Posterior cingulate gyrus (tissue), 11 donors: ENCODE measurements at places on chromosomes 5 and 9.

GRCh38 chr5:92179651-92180050 is 796.5 kb upstream of the ARRDC3 start:
- no peak for DNase-seq

- DNase-seq, result no peak
Observed at GRCh38 chr5:52771343-52772039, 16.2 kb upstream of the ITGA1 start.

DNA sequence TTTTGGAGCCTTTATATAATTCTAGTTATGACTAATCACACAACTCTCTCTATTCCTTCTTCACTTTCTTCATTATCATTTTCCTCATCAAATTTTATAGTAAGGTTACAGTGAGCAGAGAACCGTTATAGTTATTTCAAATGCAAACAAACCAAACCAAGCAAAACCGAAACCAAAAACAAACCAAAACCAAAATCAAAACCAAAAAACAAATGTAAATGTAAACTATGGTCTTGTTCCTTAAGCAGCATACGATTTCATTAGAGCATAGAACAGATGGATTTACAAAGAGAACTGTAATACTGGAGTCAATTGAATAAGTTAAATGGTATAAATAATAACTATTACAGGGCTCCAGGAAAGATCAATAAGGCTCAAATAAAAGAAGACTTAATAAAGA is 447.1 kb downstream of the LRRC70 start:
- no peak for DNase-seq

- no peak for DNase-seq
Observed at GRCh38 chr9:130219661-130220096, 45.9 kb upstream of the HMCN2 start.

GRCh38 chr9:23587433-23587832 is 238.6 kb downstream of the ELAVL2 start:
- peak; percentile 59 for DNase-seq

DNA sequence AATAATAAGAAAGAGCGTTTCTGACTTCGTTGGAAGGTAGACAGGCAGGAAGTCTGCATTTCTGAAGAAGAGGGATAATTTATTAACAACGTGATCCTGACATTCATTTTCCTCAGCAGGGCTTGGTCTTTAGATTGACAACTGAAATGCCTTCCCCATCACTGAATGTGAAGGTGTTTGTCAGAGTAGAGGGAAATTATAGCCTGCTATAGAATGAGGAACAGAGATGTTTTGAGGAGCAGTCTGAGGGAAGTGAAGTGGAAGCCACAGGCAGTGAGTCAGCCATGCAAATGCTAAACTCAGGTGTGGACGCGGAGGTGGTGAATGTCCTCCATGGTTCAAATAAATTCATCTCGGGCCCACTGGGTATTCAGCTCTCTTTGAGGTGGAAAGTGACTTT is 30.5 kb downstream of the C7 start:
- DNase-seq, result no peak

DNA sequence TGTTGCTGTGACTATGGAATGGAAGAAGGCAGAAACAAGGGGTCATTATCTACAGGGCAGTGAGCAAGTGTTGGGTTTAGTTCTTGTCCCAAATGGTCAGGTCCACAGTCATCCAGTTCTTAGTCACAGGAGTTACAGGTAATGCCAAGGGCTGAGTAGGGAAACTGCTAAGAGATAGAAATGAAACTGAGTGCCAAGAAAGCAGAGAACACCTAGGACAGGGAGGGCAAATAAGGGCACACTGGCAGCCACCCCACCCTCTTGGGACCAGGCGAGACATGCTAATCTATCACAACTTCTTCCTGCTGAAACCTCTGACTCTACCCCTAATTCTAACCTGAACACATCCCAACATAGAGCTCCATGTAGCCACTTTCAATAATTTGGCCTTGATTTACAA is 103.2 kb downstream of the KLF4 start:
- no peak for DNase-seq

- no peak for DNase-seq
Observed at GRCh38 chr5:31757806-31758205, 118.9 kb downstream of the PDZD2 start.

GRCh38 chr5:23476580-23476979 is 30.8 kb upstream of the PRDM9 start:
- DNase-seq, result no peak

GRCh38 chr5:935510-936084 is 42.9 kb downstream of the TRIP13 start:
- no peak for DNase-seq

GRCh38 chr5:1543398-1544293 is 19.9 kb upstream of the LPCAT1 start:
- DNase-seq, result no peak
